NCI-H1092 (cell line): ENCODE measurements at places on chromosomes 2 and 18.

DNA sequence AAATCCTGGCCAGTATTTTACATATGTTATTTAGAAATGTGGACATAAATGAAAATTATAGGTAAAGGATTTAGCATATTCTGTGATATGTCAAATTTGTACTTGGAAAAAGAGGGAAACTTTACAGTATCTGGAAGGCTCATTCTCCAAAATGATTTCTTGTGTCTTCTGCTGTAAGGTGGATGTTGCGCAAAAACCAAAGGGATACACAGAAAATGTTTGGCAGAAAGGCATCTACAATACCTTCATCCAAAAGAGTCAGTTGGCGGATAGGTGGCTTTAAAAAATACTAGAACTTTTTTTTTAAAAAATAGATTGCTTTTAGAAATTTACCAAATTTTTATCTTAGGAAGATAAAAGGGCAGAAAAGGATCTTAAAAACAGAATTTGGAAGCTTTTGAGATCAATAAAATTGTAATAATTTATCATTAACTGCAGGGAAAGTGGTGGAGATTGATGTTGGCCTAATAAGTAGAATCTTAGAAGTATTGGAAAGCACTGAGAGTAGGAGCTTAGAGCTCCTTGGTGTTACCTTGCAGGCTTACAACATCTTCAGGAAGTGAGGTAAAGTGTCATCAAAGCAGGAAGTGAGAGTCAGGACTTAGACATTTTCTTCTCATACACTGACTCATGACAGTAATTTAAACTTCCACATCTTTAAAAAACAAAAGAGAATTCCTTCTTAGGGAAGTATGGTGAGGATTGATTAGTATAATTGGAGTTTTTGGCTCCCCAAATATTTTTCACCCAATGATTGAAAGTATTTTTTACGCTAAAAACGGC, 2.1 kb downstream of the NABP1 start:
- no peak for DNase-seq

DNA sequence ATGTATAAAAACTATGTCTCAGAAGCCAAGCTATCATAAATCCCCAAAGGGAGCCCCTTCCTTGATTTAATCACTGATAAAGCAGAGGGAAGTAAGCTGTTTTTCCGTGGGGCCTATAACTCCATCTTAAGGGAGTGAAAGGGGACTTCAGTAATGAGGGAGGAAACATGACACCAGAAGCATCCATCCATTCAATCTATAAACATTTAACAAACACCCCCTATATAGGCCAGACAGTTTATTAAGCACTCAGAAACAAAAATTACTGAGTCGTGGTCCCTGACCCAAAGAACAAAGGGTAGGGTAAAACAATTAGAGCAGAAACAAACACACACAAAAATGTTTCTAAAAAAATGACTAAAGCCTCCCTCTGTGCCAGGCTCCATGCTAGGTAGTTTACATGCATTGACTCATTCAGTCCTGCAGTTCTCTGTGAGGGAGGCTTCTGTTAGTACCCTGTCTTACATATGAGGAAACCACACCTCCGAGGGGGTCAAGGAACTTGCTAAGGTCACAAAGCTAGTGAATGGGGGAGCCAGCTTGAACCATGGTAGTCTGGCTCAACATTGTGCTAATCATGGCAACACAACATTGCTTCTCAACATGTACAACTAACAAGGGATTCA, 472.1 kb downstream of the CDH2 start:
- no peak for DNase-seq

DNA sequence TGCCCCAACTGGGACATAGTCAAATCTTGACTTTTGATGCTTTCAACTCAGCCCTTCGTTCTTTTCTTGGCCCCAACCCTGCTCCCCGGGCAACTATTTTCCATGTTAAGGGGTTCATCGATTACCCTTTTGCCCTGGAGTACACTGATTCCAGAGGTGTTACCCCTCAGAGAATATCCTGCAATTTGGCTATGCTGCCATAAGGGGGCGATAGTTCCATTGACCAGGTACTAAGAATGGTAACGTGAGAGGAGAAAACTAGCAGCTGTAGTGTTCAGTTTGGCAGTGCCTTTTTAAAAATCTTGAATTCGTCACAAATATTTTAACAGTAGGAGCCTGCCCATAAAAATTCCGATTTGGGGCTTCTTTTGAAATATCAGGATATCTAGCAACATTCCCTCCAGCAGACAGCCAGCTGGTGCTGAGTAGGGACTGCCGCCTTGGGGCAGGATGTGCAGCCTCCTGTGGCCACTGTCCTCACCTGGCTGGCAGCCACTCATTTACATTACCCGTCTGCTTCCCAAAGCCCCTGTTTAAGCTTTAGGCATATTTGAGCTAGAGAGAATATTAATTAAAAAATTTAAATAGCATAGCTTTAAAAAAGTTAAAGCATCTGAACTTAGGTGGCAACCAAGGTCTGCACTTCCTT, 146.3 kb upstream of the SKOR2 start:
- DNase-seq = no peak

DNA sequence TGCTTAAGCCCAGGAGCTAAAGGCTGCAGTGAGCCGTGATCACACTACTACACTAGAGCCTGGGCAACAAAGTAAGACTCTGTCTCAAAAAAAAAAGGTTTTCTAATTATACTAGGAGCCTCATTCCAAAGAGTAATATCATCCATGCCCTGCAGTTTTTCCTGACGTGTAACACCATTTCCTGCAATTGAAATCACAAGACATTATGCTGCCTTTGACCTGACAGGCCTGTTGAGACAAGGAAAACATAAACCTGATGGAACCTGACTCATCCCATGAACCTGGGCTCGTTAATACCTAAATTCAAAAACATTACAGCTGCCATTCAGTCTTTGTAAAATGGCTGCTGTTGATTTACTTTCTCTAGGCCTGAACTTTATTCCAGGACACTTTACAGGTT, 58.7 kb upstream of the PEX13 start:
- no peak for DNase-seq

DNA sequence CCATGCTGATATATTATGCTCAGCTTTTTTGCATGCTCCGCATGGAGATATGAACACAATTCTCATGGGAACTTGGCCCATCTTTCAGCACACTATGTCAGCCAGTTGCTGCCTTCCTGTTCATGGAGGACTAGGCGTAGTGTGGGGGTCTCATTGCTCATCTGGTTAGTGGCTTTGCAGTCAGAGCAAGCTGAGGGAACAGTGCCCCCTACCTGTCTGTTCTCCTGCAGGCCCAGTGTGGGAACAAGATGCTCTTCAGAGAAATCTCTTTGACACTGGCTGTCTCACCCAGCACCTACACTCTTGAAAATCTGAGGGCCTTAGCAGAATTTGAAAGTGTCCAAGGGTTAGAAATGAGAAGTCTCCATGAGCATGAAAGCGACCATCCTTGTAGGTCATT, 47.1 kb downstream of the SPTBN1 start:
- DNase-seq = no peak

DNA sequence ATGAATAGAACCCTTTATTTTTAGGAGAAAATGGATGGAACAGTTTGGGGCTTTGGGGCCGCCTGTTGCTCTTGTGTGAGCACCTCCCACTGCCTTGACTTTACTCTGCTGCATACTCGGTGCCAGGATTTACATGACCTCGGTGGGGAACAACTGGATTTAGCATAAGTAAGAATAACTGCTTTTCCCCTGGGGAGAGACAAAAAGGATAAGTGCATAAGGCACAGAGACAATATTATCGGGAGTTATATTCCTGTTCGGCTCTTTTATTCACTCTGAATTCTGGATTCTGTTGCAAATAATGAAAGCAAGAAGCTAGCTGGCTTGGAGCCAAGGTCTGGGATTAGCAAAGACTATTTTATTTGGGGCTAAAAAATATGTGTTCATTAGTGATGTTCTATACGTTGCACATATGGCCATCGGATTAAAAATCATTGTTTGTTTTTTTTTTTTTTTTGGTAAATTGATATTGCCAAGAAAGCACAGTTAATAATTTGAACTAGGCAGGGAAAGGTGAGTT, 69.8 kb downstream of the CYBRD1 start:
- DNase-seq = no peak

DNA sequence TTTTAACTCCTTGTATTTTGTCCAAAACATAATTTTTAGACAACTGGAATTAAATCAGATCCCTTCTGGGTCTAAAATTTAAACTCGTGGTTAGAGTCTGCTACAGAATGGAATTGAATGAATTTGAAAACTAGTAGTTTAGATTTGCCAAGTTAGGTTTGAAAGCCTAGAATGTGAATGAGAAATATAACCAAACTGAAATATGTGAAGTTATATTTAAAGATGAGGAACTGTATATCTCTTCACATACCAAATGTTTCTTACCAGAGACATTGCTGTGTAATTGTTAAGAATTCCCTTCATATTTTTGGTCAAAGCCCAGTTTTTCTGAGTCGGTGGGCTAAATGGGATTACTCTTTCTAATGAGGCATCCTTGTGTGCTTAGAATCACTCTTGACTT, 74.2 kb downstream of the LPIN1 start:
- DNase-seq = no peak

GRCh38 chr2:16899958-16900357, 234.3 kb upstream of the CYRIA start:
- DNase-seq = no peak

DNA sequence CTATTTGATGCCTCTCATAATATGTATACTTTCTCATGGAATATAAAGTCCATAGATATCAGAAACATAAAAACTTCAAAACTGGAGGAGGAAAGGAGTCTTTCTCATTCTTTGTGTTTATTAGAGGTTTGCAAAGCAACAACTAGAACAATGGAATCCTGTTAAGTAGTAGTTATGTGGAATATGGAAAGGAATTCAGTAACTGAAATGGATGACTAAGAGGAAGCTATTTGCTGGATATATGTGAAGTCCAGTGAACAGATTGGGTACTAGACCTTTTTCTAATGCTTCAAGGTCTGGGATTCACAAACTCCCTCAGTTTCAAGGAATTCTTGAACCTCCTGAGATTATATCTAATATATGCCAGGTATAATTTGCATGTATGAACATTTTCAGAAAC, 353.6 kb upstream of the FANCL start:
- DNase-seq = no peak

DNA sequence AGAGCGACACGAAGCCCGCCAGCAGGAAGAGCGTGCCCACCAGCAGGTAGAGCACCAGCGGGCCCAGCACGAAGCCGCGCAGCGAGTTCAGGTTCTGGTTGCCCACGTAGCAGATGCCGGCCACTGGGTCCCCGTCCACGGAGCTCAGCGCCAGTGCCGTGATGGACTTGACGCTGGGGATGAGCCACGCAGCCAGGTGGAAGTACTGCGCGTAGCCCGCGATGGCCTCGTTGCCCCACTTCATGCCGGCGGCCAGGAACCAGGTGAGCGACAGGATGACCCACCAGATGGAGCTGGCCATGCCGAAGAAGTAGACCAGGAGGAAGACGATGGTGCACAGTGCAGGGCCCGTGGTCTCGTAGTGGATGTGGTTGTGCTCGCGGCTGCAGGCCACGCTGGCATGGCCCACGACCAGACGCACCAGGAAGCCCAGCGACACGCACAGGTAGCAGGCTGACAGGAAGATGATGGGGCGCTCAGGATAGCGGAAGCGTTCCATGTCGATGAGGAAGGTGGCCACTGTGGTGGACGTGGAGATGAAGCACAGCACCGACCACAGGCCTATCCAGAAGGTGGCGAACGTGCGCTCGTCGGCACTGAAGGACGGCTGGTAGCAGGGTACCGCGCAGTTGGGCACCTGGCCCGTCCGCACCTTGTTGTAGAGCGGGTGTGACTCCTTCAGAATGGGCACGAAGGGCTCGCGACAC, 2.1 kb downstream of the FZD5 start:
- DNase-seq = peak; percentile 28

DNA sequence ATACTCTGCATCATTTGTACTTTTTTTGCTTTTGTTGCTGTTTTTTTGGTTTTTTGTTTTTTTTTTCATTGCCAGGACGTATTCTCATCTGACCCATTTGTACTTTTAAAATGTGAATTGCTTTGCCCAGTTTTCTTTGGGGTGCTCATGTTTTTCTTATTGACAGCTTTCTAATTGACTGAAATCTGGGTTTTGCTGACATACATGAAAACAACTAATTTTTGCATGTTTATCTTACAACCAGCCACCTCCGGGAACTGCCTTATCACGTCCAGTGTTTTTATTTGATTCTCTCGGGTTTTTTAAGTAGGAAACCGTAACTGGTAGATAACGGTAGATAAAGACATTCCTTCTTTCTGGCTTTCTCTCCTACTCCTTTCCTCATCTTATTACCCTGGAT, 38.6 kb downstream of the SNORC start:
- no peak for DNase-seq

DNA sequence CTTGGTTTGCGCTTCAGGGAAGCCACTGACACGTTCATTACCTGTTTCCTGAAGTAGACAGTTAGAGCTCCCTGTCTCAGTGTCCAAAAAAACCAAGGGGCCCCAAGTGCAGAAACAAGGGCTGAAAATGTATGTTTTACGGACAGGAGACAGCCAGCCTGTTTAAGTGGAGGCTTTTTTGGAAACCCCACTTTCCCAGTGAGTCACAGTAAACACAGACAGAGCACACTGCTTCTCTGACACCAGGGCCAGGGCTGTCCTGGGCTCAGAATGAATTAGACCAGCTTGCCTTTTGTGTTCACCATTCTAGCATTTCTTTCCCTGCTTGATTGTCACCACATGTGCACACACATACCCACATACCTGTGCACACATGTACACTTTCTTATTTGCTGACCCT, 128.6 kb downstream of the SH3RF3 start:
- DNase-seq = no peak

- DNase-seq = no peak
Measured at GRCh38 chr2:240238201-240238600, 97.7 kb upstream of the OTOS start.

- no peak for DNase-seq
Measured at GRCh38 chr2:85449214-85449588, 30.7 kb downstream of the SH2D6 start.

GRCh38 chr2:190571686-190572085, 37.2 kb upstream of the NEMP2 start:
- DNase-seq = no peak

DNA sequence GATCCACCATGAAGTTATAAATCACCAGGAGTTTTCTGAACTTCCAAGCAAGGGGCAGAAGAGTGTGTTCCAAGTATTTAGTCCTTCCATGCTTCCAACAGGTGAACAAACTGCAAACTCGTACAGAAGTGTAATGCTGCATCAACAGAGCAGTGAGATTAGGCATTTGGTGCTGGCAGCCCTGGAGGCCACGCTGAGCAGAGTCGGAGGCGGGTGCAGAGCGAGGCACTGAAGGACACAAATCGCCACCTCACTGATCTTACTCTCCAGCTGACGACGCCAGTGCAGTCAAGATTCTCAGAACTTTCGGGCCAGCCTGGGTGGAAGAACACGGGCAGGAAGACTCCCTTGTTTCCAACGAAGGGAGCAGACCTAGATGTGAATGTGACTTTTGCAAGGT, 39.2 kb downstream of the SERPINE2 start:
- no peak for DNase-seq

- DNase-seq = no peak
Measured at GRCh38 chr18:58605027-58606020, 23.6 kb downstream of the ALPK2 start.
